DMS 273 treated with DMSO at 0.1 percent for 48 hours (cell line): ENCODE measurements at places on chromosomes 1 and 21.
A peak's percentile ranks its signal among the peaks of the same experiment; 100 is the strongest.

DNA sequence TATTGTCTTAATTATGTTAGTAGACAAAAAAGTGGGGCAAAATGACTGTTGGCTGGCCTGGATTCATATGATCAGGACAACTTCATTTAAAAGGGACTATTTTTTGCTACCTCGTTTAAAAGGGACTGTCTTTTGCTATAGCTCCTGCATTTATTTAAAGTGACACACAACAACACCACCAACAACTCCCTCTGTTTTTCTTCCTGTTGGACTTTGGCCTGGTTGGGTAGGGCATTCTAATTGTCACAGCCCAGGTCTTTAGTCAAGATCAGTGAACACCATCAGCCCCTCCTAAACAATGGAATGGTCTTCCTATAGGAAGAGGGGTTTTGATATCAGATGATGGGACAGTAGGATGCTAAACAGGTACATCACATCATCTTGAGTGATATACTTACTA, 241.8 kb downstream of the GPR52 start:
- DNase-seq = no peak

DNA sequence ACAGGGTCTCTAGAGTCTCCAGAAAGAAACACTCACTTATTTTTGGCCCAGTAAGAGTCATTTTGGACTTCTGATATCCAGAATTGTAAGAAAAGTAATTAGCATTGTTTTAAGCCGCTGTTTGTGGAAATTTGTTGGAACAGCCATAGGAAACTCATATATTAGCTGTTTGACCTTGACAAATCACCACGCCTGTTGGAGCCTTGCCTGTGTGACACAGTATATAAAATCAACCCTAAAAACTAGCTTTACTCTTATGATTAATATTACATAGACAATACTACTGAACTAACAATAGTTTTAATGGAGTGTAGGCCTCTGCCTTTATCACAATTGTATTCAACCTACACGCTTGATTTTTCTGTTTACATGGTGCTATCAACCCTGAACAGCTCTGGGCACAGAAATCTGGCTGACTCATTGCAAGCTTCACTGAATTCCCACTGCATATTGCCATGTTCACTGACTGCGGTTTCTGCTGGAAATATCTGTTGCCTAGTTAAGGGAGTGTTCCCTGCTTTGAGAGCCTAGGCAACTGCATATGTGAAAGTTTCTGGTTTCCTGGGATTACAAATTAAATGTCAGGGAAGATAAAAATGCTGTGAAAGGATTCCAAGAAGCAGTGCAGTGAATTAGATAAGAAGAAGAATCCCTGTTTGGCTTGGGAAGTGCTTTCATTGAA, 419.5 kb upstream of the DEPDC1 start:
- DNase-seq = no peak

DNA sequence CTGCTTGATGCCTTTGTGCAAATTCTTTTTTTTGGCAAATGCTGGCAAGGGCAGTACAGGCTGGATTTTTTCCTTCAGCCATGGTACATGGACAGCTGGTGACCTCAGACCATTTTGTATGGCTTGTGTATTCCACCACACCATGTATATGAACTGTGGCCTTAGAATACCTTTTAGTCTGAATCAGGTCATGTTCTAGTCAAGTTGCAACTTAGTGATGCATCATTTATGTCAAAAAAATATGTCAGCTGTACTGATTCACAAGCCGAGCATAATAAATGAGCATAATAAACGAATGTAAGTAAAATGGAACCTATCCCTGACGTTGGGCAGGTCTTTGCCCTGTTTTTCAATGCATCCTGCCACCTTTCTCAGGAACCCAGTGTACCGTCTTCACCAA, 219.7 kb upstream of the RUNX1 start:
- no peak for DNase-seq

DNA sequence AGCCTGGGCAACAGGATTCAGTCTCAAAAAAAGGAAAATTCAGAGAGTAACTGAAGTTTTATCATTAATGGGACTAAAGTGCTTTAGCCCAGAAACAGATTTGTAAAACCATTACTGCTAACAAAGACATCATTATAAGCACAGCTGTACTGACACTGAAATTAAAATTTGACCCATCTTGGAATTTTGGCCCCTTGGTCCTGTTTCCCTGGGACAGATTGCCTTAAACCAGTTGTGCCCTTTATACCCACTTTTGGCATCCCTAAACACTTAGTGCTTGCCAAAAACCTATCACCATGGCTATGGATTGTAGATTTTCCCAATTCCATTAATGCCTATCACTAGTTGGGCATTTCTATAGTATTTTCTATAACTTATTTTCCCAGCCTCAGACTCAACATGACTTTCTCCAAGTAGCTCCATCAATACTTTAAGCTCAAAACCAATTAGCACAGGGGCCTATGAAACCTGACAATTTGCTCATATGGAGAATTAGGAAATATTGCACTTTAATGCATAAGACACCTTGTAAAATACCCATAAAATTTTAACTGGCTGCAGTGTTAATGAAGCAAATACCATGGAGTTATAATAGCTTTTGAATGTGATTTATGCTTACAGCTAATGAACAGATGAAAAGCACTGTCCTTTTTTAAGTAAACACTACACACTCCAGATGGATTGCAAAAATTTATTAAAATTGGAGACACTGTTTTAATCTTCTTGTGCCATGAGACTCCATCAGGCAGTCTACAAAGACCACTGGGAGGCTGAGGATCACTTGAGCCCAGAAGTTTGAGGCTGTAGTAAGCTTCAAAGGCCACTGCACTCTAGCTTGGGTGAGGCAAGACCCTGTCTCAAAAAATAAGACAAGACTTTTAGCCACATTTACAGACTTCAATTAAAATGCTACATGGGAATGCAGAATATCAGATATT, 4.3 kb downstream of the GAS5 start:
- DNase-seq = peak; percentile 80

- no peak for DNase-seq
These were observed 159.2 kb downstream of the PIGK start for GRCh38 chr1:77060000-77060399.

GRCh38 chr1:116990612-116991151, 10.9 kb upstream of the CD101 start:
- peak; percentile 95 for DNase-seq

- DNase-seq = no peak
These were observed 98.9 kb downstream of the PGBD5 start for GRCh38 chr1:230326971-230327891.

GRCh38 chr1:192376374-192376773, 59.6 kb downstream of the RGS21 start:
- no peak for DNase-seq

- no peak for DNase-seq
These were observed 78.2 kb downstream of the DNTTIP2 start for GRCh38 chr1:93800856-93801255.

- DNase-seq = peak; percentile 28
These were observed 780 bp downstream of the HIVEP3 start for GRCh38 chr1:41917835-41918449.

DNA sequence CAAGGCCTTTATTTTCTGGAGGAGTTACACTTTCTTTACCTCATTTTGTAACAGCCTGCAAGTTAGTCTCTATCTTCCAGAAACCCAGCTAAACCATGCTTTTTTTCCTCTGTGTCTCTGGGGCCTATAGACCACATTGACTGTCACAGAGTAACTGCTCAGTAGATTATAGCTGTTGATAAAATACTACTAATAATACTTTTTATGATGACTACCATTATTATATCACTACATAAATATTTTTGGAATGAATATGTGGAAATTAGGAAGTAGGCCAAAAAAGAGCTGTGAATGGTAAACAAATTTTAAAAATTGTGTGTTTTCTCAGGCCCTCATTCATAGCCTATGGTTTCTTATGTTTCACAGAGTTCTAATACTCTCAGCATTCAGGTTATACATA, 233.1 kb upstream of the USP24 start:
- DNase-seq = no peak

DNA sequence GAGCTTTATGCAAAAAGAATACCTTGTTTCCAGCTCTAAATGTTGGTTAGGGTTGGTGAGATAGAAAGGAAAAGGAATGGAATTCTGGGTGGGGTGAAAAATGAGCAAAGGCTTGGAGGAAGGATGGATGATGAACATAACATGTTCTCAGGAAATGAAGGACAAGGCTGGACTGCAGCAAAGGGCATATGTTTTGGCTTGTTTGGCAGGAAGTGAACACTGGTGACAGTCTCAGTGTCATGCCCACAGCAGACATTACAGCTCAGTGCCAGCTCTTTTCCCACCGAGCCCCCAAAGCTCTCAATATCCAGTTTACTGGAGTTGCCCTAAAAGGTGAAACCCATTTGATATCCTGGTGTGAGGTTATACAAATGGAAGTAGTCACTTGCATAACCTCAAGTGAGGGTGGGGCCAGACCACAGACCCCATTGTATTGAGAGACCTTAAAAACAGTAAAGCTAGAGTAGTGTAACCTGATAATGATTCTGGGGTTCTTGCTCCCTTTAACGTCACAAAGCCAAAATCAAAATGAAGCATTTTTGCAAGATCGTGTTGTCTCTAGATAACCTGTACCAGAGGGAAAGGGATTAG, 270.6 kb downstream of the NFIA start:
- no peak for DNase-seq

GRCh38 chr1:246166841-246167240, 340.2 kb downstream of the SMYD3 start:
- DNase-seq = no peak

- DNase-seq = no peak
These were observed 65.1 kb upstream of the ARHGAP29 start for GRCh38 chr1:94302497-94302896.

GRCh38 chr1:207034208-207034607, 1.7 kb upstream of the C1orf116 start:
- DNase-seq = no peak

GRCh38 chr1:46150085-46150484, 17.7 kb upstream of the PIK3R3 start:
- DNase-seq = no peak

DNA sequence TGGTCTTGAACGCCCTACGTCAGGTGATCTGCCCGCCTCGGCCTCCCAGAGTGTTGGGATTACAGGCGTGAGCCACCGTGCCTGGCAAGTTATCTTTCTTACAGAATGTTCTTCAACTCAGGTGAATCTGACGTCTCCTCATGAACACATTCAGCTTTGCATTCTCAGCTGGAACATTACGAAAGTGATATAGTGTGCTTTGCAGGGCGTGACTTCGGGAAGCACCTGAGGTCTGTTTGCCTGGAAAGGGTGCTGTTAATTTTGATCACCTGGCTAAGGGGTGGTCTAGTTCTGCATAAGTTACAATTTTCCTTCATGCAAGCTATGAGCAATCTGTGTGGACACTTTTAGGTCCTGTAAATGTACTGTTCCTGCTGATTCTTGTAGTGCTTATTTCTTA, 16.3 kb upstream of the CLIC4 start:
- no peak for DNase-seq

GRCh38 chr1:206735553-206736031, 35.0 kb upstream of the IL19 start:
- DNase-seq = no peak

- peak; percentile 24 for DNase-seq
These were observed 205.2 kb downstream of the GRIK3 start for GRCh38 chr1:36829066-36829465.

DNA sequence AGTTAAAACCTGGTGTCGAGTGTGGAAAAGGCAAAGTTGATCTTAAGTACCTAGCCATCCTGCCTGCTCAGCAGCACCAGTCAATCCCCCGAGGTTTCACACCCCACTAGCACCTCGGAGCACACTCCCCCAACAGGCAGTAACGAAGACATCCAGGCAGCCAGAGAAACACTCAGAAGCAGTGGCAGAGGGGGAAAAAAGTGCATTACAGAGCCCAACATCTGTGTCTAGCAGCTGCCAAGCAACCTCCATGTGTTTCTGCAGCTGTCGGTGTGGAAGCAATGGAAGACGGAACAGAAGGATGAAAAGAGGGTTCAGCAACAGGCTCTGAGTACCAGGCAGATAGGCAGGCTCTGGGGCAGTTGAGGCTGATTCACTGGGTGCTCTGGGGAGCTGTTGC, 73.4 kb upstream of the PROX1 start:
- peak; percentile 76 for DNase-seq

GRCh38 chr1:213999732-214000131, 12.0 kb downstream of the PROX1 start:
- no peak for DNase-seq

DNA sequence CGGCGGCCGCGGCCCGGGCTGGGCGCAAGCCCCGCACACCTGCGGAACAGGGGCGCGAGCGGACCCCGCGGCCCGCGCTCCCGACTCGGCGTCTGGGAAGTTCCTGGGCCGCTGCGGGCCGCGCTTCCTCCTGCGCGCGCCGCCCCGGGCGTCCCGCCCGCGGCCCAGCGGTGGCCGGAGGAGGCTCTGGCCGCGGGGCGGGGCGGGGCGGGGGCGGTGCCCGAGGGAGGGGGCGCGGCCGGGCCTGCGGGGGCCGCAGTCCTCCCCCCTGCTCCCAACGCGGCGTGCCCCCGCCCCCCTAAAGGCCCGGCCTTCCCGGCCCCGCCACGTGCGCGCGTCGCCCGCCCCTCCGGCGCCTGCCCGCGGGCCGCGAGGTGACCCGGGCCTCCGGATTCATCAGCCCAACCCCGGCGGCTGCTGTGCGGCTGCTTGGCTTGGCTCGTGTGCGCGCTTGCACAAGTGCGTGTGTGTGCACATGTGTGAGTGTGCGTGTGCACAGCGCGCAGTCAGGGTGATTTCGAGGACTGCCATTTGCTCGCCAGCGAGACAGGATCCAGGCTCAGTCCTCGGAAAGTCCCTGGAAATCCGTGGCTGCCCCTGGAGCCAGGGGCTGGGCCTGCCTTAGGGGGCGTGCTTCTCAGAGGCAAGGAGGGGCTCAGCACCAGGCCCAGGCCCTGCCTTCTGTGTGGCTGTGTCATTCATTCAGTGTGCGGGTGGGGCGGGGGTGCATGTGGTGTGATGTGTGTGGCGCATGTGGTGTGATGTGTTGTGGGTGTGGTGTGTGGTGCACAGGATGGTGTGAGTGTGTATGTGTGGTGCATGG, at the start of gene C2CD2:
Gene C2CD2, minus strand, starts transcription at position 188 of the 823 bp plus-strand sequence. CDS start 370 bp downstream, outside the sequence.
- no peak for DNase-seq

DNA sequence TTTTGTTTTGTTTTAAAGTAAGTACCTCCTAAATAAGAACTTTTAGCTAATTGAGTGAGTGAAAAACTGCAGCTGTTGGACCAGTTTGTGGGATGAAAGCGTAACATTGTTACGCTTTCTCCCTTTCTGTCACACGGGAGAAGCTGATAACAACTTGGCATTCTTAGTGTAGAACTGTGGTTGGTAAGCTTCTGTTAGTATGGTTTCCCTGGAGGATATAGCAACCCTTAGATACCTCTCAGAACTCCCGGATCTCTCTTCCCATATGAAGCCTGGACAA, 98.2 kb downstream of the CACHD1 start:
- DNase-seq = no peak
